ENCODE measurements at places on chromosomes 1 and 21.

DNA sequence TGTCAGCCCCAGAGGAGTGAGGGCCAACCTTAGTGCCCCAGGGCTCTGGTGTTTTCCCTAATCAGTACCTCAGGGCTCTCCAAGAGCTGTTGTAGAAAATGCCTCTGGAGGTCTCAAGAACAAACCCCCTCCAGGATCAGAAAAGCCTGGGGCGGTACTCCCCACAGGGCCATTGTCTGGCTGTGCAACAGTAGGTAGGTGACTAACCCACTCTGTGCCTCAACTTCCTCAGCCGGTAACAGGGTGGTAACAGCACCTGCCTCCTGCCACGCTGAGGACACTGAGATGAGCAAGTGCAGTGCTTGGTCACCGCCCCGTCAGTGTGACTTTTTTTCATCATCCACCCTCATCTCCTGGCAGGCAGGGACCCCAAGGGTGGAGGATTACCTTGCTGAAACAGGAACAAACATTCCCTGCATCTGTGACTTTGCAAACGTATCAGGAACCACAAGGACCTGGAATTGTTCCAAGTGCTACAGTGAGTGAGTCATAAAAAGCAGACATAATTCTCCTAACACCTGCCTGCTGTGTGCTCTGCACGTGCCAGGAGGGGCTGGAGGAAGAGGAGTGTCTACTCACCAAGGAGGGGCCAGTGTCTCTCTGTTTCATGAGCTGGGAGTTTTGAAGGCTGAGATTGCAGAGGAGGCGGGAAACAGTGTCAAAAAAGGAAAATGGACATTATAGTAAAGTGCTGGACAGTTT lies 440.8 kb downstream of the NPHP4 start:
- DNase-seq = no peak

GRCh38 chr1:39344394-39345154 lies 140.1 kb downstream of the MACF1 start:
- DNase-seq = no peak

- peak; percentile 98 for DNase-seq
These were observed 43.4 kb downstream of the KIF1B start for GRCh38 chr1:10253755-10254154.

- no peak for DNase-seq
These were observed 65.9 kb downstream of the SLC37A1 start for GRCh38 chr21:42579456-42580075.

DNA sequence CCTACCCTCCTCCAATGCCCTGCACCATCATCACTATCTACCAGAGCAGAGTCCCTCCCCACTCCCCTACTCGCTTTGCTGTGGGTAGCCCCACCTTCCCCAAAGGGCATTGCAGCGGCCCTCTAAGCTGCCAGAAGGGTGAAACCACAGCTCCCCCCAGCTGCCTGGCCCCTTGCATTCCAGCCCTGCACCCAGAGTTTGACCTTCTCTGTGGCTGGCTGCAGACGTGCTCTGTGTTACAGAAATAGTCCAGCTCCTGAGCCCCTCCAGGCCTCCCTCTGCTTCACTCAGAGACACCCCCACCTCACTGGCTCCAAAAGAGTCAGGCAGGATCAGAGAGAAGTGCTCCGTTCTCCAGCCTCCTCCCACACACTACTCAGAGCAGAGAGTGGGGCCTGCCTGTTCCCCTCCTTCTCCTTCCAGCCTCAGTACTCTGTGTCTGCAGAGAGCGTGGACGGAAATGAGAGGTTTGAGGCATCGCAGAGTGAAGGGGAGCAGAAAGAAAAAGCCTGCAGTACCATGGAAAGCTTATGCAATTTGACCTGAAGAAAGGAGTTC lies 63.2 kb downstream of the PLEKHA6 start:
- DNase-seq = peak; percentile 93

DNA sequence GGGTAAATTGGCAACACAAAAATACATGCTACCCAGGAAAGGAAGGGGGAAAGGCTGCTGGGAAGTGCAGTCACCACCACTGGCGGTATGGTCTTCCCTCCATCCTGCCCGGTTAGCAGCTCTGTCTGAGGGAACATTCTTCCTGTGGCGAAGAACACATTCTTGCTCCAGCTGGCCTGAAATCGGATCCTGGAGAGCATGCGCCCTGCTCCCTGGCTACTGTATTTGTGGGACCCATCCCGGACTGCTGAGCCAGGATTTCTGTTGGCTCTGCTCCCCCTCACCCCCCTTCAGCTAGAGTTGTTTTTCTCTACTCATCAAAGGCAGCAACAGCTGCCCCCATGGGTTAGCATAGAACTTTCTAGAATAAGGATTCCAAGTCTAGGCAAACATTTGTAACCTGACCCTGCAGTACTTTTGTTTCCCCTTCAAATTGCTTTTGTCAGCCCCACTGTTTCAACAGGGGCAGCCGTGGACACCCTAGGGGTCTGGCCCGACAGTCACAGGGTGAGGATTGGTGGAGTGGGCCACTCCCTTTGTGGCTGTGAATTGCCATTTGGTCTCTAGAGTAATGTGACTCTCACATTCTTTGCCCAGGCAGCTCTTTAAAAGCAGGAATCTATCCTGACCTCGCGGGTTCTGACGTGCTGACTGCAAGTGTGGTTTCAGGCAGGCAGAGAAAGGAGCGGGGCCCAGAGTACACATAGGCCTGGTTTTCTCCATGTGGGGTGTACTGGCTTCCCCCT lies 157.7 kb downstream of the TOMM20 start:
- DNase-seq = peak; percentile 99

- DNase-seq = peak; percentile 88
These were observed 149.0 kb downstream of the TGFBR3 start for GRCh38 chr1:91736715-91737615.

DNA sequence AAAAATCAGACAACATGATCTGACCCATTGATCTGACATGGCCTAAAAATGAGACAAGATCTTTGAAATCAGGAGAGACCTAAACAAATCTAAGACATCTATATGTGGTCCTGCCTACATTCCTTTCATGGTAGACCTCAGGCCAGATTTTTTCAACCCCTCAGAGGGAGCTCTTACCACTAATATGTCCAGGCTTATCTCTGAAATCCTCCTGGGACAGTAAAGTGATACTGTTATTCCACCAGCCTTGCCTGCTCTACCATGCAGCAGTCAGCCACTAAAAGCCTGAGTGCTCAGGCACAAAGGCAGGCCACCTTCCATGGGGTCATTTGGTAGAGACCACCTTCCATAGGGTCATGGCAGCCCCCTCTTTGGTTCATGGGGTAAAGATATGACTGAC lies 126.9 kb downstream of the TBX15 start:
- no peak for DNase-seq

- DNase-seq = peak; percentile 11
These were observed 11.6 kb upstream of the OR2G2 start for GRCh38 chr1:247576514-247576913.

DNA sequence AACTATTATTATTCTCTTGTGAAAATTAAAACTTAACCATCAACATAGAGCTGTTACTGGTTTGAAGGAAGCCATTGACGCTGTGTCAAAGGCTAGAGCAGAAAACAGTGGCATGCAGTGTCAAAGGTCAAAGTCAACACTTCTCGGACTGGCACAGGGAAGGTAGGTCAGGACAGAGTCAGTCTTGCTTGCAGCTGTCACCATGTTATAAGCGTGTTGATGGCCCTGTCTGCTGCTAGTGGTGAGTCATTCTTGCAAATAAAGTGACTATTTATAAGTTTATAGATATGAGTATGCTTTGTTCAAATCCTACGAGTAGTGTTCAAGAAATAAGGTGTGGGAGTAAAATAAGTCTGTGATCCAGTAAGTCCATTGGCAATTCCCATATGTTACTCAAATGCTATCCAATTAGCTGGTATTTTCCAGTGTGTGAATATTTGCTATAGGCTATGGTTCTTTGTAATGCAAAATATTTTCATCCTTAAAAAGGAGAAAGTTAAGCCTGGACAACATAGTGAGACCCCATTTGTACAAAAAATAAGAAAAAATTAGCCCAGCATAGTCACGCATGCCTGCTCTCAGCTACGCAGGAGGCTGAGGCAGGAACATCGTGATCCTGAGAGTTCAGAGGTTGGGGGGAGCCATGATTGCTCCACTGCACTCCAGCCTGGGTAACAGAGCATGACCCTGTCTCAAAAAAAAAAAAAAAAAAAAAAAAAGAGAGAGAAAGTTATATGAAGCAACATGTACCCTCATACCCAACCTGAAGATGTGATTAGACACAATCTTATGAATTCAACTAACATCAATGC lies 26.3 kb upstream of the TINAGL1 start:
- peak; percentile 77 for DNase-seq

GRCh38 chr1:202323731-202324130 lies 18.0 kb downstream of the UBE2T start:
- no peak for DNase-seq

DNA sequence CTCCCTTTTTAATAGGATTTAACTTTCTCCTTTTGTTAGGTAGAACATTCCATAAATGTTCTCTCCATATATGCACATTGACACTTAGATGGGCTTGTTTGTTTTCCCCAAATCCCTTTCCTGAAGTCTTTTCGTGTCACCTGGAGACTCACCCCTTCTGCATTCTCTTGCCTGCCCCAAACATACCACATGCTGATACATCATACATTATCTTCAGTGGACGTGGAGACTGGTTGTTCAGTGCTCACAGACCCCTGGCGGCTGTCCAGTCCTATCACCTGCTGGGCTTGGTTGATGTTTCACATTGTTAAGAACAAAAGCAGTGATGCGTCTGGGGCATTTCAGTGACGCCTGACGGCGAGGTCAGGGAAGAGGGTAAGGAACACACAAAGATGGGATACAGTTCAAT lies 22.2 kb downstream of the FMOD start:
- no peak for DNase-seq

- DNase-seq = no peak
These were observed 80.5 kb downstream of the FAM78B start for GRCh38 chr1:166086113-166086883.

DNA sequence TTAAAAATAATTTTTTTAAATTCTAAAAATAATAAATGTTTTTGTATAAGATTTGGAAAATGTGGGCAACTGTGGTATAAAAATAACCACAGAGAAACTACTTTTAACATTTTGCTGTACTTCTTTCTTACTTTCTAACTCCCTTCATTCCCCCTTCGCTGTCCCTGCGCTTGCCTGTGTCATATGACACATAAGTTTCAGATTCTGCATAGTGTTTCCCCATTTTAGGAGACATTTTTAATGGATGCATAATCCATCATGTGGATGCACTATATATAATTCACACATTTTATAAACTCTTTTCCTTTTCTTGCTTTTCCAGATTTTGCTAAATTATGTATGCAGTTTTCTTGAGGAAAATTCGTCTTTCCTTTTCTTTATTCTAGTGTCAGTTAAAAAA lies 16.3 kb downstream of the ATG4C start:
- DNase-seq = no peak

DNA sequence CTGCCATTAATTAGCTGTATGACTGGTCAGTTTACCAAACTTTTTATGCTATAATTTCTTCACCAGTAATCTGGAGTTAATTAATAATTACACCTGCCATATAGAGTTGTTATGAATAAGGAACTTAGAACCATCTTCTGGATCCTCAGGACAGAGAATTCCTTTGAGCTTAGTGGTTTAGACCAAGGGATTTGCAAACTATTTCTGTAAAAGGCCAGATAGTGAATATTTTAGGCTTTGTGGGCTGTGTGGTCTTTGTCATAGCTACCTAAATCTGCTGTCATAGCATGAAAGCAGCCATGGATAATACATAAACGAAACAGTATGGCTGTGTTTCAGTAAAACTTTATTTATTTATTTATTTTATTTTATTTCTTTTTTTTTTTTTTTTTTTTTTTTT lies 9.0 kb downstream of the TIMM17A start:
- DNase-seq = peak; percentile 90

GRCh38 chr1:159040893-159041724 lies 31.4 kb downstream of the IFI16 start:
- no peak for DNase-seq

DNA sequence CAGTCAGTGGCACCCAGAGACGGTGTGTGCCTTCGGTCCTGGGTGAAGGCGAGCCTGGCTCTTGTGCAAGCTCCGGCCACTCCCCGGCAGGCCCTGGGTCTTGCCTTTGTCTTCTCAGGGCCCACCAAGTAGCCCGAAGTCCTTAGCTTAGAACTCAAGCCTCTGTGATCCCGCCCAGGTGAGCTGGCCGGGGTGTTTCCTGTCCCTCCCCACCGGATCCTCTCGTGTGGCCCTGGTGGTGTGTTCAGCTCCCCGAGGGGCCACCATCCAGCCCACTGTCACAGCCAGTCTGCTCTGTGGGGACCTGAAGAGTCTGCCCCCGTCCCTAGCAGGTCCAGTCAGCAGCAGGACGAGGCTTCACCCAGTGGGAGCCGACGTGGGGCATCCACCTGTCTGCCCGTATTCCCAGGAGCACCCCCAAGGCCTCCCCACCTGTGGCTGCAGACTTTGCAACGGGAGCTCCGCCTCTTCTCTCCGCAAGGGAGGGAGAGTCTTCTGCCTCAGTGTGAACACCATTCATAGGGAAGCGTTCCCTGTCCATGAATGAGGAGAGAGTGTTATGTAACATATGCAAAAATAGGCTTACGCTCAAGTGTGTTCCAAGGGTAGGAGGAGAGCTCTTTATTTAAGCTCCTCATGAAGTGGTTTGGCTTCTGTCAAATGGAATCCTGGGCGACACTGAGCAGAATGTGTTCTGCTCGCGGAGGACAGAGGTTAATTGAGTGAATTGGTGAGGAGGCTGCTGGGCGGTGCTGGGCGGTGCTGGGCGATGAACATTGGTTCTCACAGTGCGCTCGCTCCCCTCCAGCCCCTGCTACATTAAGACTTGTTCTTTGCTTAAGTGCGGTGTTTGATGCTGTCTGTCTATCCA lies 108.9 kb downstream of the CRYAA start:
- peak; percentile 30 for DNase-seq
